ENCODE measurements at places on chromosomes 1 and 21. TPM values are rescaled to one million over a fixed set of nuclear protein-coding genes. Genes with fewer than 3 reads are reported as not detected.

DNA sequence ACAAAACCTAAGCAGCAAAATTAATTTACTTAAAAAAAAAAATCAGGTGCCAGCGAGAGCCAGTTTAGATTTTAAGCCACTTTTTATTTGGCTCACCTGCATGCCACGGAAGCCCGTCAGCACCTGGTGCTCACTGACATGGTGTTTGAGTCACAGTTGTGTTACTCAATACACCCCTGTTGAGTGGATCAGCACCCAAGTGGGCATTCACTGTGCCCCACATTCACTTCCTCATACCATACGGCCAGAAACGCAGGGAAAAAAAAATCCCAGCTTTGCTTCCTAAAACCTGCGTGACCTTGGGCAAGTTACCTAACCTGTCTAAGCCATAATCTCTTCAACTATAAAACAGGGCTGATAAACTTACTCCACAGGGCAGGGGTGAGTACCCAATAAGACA is 42.8 kb upstream of the SIM2 start:
- DNase-seq: peak; percentile 14

- DNase-seq: no peak
These were observed 44.2 kb downstream of the ZC3H11B start for GRCh38 chr1:219568733-219569132.

Gene CLEC20A
- polyA plus RNA-seq: 0.09 TPM

DNA sequence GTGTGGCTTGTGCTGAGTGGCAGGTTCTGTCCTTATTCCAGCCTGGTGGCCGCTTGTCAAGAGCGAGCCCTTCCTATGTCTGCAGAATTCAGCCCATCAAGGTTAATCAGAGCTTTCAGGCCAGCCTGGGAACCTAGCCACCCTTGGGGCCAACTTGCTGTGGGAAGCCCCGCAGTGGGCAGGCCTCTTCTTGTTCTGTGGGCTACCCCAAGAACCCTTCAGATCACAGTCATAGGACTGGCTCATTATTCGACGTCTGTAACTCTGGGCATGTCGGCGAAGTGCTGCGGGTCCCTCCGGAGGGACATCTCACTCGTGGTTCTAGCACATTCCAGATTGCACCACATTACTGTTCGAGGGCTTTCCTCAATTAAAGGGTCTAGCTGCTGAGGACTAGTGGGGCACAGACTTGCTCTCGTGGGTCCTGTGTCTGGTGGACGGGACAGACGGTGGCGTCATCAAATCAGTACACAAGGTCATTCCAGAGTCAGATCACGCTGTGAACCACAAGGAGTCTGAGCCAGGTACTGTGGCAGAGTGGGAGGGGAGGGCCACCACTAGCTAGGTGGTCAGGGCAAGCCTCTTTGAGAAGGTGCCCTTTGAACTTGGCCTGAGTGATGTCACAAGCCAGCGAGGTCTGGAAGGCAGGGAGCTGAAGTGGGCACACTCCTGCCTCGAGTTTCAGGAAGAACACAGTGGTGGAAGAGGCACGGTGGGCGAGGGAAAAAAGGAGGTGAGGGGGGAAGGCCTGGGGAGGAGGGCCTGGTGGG is 20.3 kb upstream of the TNFRSF1B start:
- no peak for DNase-seq

GRCh38 chr1:215887627-215888026 is 320.5 kb downstream of the KCTD3 start:
- DNase-seq: no peak

DNA sequence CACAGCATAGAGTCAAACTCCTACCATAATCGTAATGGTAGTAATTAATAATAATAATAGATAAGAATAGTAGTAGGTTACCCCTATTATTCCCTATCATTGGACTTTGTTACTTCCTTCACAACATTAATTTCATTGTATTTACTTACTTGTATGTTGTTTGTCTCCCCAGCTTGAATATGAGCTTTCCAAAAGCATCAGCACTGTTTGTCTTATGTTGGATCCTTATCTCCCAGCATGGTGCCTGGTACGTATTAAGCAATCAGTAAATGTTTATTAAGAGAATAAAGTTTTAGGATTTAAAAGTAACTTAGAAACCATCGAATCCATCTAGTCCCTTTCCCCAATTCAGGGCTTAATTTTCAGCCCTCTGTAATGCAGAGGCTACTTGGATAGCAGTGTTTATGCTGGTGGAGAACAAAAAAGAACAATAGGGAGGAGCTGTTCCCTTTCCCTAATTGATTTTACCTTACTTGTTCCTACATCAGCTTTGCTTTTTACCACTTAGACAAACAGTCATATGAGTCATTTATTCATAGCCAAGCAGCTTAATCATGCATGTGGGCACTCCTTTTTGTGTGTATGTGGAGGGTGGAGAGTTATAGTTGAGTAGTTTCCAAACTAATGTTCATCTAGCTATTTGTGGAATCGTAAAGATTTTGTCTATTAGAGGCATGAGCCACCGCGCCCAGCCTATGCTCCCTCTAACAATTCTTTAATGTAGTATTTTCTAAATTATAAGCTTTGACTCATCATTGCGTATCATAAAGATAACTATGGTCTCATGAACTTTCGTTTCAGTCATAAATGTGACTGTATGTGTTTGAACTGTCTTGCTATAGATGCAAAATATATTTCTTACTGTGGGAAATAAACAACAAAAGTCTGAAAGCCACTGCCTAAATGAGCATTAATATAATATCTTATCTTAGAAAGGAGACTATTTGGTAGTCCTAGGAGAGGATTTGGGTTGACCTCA is 20.9 kb upstream of the DR1 start:
- no peak for DNase-seq

DNA sequence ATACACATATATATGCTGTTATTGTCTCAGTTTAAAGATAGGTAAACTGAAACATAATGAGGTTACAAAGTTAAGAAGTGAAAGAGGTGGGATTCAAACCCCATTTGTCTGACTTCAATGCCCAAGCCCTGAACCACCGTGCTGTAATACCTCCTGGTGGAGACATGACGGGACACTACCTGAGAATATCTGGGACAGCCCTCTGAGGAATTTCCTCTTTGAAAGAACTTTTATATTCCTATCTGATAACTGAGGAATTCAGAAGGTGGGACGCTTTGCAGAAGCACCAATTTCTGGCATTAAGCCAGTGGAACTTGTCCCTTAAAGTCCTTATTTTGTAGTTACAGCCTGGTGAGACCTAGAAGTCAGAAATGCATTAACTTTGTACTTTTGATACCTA is 32.1 kb upstream of the FASLG start:
- no peak for DNase-seq

GRCh38 chr1:168234846-168235547 is 9.2 kb downstream of the SFT2D2 start:
- peak; percentile 15 for DNase-seq

GRCh38 chr1:83011265-83011664 is 987.7 kb downstream of the TTLL7 start:
- no peak for DNase-seq

DNA sequence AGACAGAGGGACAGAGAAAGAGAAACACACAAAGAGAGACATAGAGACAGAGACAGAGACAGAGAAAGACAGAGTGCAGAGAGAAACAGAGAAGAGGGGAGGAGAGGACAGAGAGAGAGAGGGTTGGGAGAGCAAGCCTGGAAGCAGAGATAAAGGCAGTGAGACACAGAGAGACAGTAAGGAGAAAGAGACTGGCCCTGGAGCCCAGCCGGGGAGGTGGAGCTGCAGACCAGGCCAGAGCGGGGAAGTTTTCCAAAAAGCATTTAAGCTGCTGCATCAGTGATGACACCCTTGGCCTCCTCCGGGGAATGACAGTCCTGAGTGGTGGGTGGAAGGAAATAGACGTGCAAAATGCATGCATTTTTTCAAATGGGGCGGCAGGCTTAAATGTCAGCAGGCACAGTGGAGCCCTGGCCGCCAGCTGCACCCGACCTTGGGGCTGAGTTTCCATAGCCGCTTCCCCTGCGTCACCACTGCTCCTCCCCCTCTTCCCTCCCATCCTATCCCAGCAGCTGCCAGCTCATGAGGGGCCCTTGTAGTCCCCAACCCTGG is 95.4 kb upstream of the KLHDC7A start:
- peak; percentile 56 for DNase-seq

GRCh38 chr21:44391345-44392091 is 38.1 kb downstream of the TRPM2 start:
- DNase-seq: no peak

- no peak for DNase-seq
These were observed 232.9 kb upstream of the COA6 start for GRCh38 chr1:234140388-234140787.

Gene GIPC2
- 77.1 TPM for polyA plus RNA-seq

Gene CAMSAP2
- 17.9 TPM for polyA plus RNA-seq

- DNase-seq: no peak
These were observed 802 bp downstream of the KAZN start for GRCh38 chr1:14599183-14599791.

GRCh38 chr1:248871837-248872401 is 13.0 kb upstream of the ZNF692 start:
- no peak for DNase-seq

Gene SLC22A15
- 2.8 TPM for polyA plus RNA-seq

- DNase-seq: no peak
These were observed 15.8 kb upstream of the C8A start for GRCh38 chr1:56838759-56839158.

DNA sequence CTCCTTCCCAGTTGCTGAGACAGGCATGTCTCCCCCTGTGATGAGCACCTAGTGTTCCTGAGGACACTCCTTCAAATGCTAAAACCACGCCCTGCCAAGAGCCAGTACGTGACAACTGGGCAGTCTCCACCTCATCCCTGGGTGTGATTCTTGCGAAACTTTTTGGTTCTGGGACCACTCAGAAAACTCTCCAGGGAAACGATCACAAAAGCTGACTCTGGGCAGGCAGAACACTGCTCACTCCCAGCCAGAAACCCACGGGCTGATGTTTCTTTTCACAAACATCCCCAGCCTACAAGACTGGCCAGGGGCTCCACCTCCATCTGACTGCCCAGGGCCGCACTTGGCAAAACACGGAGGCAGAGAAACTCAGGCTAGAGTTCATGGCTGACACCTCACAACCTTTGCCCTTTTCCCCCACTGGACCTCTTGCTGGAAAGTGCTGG is 24.4 kb downstream of the DHRS3 start:
- no peak for DNase-seq

GRCh38 chr21:14533499-14534428 is 12.4 kb downstream of the SAMSN1 start:
- DNase-seq: no peak

GRCh38 chr1:200905411-200906052 is 10.8 kb downstream of the INAVA start:
- no peak for DNase-seq

DNA sequence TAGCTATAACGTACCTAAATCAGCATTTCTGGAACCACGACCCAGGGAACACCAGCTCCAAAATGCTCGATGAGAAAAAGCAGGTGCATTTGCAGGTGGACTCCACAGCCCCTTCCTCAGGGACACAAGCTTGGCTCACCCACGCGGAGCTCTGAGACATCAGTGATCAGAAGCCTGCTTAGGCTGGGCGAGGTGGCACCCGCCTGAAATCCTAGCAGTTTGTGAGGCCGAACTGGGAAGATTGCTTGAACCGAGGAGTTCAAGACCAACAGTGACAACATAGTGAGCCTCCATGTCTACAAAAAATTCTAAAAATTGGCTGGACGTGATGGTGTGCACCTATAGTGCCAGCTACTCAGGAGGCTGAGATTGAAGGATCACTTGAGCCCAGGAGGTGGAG is 2.5 kb upstream of the TSPEAR start:
- DNase-seq: no peak

Gene FYB2
- 10.8 TPM for polyA plus RNA-seq

Gene NBPF6
- polyA plus RNA-seq: not detected

- DNase-seq: no peak
These were observed 4.2 kb downstream of the HTR6 start for GRCh38 chr1:19668888-19669287.

Gene CD101
- 4.6 TPM for polyA plus RNA-seq

Gene DYNLT5
- polyA plus RNA-seq: 3.3 TPM

- DNase-seq: no peak
These were observed 7.5 kb upstream of the YBX1 start for GRCh38 chr1:42674682-42675081.

GRCh38 chr21:20207335-20207734 is 790.9 kb upstream of the NCAM2 start:
- no peak for DNase-seq

GRCh38 chr1:150256198-150256553 is 1.4 kb upstream of the CA14 start:
- no peak for DNase-seq

GRCh38 chr1:59391212-59392179 is 94.6 kb downstream of the FGGY start:
- peak; percentile 38 for DNase-seq

Measured in large intestine (tissue), 12 donors.